CD4-positive, alpha-beta T cell treated with Interleukin-4 for 1 hour (primary cell): ENCODE measurements at places on chromosomes 5 and 9.

DNA sequence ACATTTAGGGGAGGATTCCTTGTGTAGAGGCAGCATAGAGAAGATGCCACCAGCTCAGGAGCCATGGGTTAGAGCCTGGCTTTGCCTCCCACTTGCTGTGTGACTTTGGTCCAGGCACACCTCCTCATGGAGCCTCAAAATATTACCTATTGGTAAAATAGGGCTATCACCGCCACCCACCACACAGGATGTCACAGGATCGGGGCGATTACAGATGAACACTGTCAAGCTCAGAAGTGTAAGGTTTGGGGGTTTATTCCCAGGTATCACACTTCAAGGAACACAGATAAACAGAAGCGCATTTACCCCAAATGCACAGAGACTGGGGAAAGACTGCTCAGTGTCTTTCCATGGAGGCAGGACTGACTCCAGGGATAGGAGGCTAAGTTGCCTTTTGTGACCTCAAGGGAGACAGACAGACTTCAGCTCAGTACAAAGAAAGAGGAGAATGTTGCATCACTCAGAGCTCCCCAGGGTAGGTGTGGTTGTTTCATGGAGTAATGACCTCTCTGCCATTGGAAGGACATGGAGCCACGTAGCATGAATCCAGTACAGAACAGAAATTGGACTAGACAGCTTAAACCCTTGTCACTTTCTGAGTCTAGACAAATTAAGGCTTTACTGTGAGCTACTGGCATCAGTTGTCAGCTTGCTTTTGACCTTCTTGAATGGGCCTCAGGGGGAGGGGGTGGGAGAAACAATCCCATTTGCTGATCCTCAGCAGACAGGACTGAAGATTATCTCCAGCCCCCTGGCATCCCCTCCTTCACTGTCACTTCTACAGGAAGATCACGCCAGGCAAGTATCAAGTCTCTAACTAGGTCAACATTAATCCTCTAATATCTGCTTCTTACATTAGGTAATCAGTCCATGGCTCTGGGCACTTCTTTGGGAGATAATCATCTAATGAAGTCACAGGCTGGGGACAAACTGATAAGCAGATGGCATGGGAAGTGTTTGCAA is 6.5 kb downstream of the TRAF1 start:
- DNase-seq: peak; percentile 65

DNA sequence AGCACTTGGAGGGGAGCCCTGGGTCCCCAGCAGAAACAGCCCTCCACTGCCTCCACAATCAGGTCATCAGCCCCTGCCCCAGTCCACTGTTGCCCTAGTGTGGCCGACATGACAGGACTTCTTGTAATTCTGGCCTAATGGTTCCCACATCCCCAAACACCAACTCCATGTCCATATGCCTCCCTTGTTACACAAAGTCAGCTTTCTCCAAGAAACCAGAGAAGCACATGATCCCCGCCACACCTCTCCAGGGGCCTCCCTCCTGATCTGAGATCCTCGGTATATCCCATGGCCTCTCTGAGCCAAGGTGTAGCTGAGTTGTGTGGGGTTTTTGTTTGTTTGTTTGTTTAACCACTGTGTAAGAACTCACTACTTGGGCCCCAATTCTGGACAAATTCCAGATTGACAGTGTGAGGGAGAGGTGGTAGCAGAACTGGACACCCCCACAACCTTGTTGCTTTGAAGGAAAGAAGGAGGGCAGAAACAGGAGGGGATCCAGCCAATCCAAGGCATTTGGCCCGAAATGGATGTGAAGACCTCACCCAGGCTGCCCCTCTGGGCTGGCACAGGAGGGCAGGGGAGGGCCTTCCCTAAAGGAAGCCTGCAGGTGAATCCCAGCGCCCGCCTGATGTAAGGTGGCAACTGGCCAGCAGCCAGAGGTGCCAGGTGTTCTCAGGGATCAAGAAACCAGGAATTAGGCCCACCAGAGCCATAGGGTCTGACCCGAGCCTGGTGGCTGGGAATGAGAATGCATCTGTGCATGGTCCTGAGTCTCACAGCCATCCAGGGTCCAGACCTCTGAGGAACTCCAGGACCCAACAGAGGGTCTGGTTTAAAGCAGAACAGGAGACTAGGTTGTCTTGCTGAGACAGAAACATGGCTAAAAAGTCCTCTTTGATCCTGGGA is 13.4 kb downstream of the IRF1 start:
- no peak for DNase-seq

DNA sequence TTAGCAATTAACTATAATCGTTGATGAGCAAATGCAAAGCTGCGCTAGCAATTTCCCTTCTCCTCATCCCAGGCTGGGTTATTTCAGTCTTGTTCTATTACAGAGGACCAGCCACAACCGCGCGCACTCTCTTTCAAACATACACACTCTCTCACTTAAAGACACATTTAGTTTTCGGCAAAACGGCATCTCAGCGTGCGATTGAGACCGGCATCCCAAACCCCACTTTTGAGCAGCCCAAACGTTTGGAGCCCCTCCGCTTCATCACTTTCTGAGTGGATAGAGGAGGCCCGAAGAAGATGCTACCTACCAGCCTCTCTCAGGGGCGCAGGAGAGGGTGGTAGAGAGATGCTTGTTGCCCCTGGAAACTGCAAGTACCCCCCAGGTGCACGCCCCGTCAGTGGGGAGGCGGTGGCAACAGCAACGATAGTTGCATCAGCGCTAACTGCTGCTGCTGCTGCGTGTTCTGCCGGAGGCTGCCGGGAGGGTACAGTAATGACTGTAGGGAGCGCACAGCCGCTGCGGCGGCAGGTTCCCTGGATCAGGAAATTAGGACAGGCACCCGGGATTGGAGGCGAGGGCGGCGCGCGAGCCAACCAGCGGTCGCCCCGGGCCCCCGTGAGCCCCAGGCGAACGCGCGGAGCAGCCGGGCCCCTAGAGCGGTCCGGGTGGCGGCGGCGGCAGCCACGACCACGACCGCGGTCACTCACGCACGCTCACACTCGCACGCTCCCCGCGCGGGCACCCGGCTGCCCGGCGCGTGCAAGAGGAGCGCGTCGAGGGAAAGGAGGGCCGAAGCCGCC is 467 bp upstream of the VLDLR start:
- peak; percentile 17 for DNase-seq

GRCh38 chr5:150513375-150514309 is 5.7 kb downstream of the NDST1 start:
- no peak for DNase-seq

GRCh38 chr5:111961862-111962261 is 204.9 kb upstream of the NREP start:
- DNase-seq: no peak

GRCh38 chr5:149519601-149520000 is 31.6 kb downstream of the CSNK1A1 start:
- no peak for DNase-seq

DNA sequence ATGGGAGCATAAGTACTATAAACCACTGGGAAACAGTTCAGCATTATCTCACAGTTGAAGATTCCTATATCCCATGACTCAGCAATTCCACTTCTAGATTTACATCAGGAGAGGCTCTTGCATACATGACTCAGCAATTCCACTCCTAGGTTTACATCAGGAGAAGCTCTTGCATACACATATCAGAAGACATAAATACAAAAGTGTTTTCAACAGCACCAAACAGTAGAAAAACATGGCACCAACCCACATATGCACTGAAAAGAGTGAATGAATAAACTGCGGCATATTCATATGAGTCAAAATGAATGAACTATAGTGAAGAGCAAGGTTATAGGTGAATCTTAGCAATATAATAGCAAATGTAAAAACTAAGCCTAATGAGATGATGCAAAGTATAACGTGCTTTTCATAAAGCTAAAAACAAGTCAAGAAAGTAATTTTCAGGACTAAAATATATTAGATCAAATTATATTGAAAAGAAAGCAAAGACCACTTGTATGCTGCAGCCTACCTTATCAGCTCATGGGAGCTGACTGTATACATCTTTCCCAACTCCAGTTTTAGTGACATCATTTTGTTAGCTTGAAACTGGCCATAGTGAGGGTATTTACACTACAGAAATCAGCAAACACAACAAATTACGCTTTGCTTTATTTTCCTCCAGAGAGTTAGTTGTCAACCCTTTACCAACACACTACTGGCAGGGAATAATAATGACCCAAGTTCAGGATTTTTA is 95.8 kb downstream of the ANKRD18B start:
- no peak for DNase-seq

DNA sequence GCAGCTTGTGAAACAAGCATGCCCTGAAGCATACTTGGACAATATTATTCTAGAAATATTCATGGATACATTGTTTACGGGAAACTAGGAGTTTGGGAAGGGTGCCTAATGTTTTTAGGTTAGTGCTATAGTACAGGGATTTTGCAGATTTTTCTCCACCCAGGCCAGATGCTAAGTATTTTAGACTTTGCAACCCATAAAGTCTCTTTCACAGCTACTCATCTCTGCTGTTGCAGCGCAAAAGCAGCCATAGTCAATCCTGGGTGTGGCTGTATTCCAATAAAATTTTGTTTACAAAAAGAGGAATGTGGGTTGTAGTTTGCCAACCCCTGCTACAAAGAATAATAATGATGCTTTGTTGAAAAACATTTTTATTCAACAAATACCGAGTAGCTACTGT is 106.2 kb downstream of the CEMIP2 start:
- no peak for DNase-seq

DNA sequence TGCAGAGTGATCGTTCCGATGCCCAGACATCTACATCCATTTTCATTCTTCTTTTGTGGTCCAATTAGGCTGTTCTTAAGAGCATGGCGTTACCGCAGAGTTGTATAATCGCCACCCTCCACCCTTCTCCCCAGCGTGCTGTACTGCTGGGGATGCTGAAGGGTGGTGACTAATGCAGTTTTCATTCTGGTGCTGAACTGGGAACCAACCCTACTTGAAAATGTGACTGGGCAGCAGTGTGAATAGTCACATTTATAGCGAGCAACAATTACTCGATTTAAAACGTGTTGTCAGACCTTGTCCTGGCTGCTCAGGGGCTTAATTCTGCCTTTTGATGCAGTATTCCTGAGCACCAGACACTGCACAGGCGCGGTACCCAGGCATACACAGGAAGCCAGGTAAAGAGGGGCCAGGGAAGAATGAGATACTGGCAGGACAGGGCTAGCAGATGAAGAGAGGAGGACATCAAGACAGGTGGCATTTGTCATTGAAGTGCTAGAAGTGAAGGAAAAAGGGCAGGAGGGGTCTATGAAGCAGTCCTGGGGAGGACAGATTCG is 719 bp upstream of the ISCA1 start:
- DNase-seq: no peak

- DNase-seq: no peak
Measured at GRCh38 chr9:113274474-113275156, 757 bp downstream of the CDC26 start.

DNA sequence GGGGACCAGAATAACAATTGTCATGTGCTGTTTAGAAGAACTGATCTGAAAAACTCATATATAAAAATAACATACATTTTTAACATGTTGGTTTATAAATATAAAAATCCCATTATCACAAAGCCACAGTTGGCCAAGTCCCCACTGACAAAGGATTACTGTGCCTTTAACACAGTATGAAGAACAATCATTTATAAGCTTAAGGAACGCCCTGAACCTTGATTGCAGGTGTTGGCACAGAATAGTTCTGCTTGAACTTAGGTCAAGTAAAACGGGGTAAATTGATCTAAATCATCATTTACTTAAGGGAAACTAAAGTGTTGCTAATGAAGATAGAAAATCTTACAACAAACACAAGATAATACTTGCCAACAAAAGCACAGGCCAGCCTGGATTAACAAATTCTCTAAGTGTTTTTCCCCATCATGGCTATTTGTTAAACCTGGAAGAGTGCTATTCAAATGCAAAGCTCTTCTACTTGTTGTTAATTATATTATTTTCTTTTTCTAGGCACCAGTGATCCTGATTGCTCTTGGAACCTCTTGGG is 46.1 kb downstream of the ASTN2 start:
- no peak for DNase-seq

DNA sequence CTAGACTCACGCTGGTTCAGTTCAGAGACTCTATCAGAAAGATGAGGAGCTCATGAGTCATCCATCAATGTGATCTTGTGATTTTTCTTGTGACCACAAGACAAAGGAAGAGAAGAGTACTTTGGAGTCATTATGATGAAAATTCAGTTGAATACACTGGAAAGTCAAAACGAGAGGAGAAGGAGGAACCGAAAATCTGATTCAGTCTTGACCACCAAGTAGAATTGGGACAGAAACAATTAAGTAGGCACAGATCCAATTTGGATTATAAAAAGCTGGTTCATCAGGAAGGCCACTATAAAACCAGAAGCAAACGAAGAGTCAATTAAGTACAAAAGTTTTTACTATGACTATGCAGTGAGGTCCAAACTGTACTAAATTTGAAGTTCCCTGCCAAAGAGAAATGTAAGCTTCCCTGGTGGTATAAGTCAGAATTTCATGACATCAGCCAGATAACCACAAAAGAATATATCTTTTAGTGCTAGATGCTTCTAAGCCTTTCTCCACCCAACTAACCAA is 90.9 kb downstream of the THBS4 start:
- peak; percentile 29 for DNase-seq

DNA sequence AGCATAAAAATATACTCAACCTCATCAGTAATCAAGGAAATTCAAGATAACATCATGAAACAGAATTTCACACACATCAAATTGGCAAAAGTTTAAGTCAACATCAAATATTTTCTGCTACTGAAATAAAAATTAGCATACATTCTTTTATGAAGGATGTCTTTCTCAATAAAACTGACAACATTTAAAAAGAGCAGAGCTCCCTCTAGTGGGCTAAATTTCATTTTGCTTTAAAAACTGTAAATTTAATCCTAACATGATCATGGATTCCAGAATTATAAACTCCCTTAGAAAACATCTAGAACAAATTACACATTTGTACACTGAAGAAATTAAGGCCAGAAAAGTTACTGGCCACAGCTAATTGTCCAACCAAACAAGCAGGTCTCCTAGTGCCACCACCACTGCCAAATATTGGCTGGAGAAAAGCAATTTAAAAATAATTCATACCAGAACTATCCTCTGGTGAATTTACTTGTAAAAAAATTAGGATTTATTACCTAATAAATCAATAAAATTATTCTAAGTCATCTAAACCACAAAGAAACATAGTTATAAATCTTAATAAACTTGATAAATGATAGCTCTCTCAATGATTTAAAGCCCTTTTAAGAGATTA is 31.2 kb downstream of the DEPDC1B start:
- DNase-seq: no peak
